Transverse colon (tissue), 4 donors: ENCODE measurements at places on chromosomes 13 and 19. TPM values are rescaled to one million over a fixed set of nuclear protein-coding genes. Genes with fewer than 3 reads are reported as not detected.

- DNase-seq = no peak
These were observed 249.1 kb downstream of the GGACT start for GRCh38 chr13:100339411-100339940.

GRCh38 chr19:48646722-48647216 lies 782 bp upstream of the CA11 start:
- no peak for DNase-seq

- peak; percentile 66 for DNase-seq
These were observed 16.7 kb downstream of the SYDE1 start for GRCh38 chr19:15123900-15124299.

DNA sequence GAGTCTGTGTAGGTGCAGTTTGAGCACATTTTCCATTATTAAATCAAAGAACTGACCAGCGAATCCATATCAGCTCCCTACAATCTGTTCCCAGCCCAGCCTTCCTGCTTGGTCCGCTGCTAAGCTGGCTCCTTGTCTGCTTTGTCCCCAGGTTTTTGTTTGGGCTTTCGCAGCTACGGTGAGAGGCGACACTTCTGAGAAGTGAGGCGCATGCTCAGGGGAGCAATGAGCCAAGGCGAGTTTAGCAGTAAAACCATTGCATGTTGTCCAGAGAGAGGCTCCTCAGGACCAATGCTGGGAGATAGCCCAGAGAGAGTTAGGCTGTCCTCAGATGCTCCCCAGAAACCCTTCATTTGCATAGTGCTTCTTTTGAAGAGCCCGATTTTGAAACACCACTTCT lies 162.0 kb downstream of the ITGBL1 start:
- DNase-seq = no peak

DNA sequence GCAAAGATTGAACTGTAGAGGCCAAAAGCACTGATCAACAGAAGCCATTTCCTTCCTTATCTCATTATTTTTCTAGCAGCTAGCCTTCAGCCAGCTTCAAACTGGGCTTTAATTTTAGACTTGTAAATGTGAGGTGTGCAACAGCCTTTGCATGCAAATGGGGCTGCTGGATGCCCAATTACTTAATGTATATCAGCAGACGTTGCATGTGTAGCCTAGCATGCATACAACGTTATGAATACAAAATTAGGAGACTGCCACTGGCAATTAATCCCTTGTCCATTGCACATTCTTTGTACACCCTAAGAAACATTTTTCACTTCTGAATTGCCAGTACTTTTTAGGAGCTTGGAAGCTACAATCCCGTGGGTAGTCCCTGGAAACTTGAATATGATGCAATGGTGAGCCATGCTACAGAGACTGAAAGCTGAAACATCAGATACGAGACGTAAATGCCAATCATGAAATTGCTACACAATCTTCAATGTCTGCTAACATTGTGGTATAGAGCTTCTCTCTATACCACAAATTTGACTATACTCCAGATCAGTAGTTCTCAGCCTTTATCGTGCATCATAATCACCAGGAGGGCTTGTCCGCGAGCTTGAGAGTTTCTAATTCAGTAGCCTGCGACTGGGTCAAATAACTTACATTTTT lies 20.2 kb downstream of the EPSTI1 start:
- DNase-seq = no peak

DNA sequence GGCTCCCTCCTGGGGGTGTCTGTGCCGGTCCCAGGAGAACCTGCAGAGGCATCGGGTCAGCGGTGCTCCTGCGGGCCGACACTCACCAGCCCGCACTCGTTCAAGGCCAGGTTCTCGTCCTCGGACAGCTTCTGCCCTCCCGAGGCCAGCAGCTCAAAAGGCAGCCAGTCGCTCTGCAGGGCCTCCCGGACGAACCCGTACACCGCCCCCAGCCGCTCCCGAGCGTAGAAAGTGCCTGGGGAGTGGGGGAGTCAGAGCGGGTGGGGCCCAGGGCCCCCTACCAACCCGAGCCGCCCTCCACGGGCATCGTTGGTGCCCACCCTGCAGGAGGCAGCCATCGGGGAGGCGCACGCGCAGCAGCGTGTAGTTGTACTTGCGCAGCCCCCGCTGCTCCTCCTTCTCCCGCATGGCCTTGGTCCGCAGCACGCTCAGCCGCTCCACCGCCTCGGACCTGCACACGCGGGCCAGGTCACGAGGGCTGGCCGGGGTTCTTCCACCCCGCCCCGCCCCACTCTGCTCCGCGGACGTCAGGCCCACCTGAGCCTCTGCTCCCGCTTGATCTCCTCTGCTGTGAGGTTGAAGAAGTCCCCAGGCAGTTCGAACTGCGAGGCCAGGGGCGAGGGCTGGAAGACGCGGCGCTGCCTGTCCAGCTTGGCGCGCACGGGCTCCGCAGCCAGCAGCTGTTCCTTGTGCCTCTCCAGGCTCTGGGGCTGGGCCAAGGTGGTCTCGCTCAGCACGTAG lies 11.5 kb downstream of the UBXN6 start:
- DNase-seq = no peak

GRCh38 chr13:110834572-110834971 lies 80.3 kb downstream of the ANKRD10 start:
- no peak for DNase-seq

GRCh38 chr13:32233062-32233461 lies 82.1 kb downstream of the ZAR1L start:
- no peak for DNase-seq

DNA sequence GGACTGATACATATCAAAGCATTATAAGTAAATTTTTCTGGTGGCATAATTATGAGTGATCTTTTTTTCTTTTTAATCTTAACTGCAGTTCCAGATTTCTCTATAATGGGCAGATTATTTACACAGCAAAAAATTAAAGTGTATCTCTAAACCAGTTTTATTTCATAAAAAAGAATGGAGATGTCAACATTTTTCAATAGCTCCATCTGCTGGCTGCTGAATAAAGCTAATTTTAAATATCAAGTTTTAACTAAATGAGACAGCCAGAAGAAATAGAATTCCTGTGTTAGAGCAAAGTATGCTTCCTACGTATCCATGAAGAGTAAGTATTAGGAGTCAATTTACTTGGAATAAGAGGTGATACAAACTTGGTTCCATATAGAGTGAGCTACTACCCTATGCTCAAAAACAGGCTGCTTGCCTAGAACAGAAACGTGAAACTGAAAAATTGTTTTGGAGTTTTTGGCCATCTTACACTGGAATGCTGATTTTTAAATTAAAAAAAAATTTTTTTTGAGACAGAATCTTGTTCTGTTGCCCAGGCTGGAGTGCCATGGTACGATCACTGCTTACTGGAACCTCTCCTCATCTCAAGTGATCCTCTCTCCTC lies 5.0 kb upstream of the PDS5B start:
- no peak for DNase-seq

Gene GJA3
- not detected for total RNA-seq

Gene CCL25
- total RNA-seq = not detected

Gene HIPK4
- total RNA-seq = not detected

Gene NXNL1
- total RNA-seq = not detected
